ENCODE measurements at places on chromosomes 11 and 22.

DNA sequence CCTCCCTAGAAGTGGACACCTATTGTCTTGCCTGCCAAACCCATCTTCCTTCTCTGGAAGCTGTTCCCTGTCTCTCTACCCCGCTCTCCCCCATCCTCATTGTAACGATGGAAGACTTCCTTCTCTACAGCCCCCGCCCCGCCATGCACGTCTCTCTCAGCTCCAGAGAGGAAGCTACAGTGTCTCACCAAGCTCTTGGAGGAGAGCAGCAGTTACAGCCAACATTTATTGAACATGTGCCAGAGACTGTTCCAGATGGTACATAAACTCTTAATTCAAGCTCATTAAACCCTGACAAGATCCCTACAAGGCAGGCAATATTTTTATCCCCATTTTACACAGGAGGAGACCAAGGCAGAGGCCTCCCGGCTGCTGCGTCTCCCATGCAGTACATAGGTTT lies 15.1 kb downstream of the MCHR1 start:
- no peak for DNase-seq

DNA sequence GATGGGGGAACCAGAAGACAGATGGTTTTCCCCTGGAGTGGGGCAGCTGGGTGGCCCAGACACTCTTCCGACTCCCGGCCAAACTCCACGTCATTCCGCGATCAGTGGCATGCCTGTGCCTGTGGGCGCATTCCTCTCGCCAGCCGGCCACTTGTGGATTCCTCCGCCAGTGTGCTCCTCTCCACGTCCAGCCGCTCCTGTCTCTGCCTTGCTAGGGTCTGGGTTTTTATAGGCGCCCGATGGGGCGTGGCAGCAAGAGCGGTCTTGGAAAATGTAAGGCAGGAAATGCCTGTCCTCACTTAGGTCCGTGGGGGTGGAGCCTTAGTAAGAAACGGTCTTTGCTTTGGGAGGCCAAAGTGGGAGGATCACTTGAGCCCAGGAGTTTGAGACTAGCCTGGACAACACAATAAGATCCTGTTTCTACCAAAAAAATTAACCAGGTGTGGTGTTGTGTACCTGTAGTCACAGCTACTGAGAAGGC lies 81.6 kb upstream of the SEPTIN5 start:
- no peak for DNase-seq

- no peak for DNase-seq
These were observed 380.3 kb downstream of the AASDHPPT start for GRCh38 chr11:106457727-106458126.

- no peak for DNase-seq
These were observed 17.1 kb downstream of the OTOG start for GRCh38 chr11:17563961-17564686.

GRCh38 chr11:57426439-57426928 lies 437 bp downstream of the SLC43A3 start:
- DNase-seq = no peak

DNA sequence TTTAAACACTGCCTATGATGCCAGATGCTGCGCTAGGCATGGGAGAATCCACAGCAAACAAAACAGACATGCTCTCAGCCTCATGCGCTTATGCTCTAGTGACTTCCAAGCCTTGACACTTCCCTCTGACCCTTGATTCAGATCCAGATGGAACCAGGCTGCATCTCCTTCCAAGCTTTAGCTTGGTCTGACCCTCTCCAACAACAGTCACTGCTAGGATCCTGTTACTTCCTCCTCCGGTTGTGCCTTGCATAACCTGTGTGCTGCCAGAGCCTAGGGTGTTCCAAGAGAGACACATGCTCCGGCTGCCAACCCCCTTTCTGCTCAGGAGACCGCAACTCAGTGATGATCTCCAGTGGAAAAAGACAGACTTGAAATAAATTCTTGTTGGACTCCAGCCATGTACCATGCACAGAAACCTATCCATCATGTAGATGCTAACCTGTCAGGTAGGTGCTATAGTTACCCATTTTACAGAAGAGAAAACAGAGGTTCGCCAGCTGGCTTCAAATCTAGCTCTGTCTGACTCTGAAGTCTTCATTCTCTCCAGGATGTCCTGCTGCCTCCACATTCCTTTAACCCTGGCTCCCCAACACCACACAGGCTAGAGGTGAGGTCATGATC lies 136.3 kb upstream of the TEAD1 start:
- DNase-seq = no peak

DNA sequence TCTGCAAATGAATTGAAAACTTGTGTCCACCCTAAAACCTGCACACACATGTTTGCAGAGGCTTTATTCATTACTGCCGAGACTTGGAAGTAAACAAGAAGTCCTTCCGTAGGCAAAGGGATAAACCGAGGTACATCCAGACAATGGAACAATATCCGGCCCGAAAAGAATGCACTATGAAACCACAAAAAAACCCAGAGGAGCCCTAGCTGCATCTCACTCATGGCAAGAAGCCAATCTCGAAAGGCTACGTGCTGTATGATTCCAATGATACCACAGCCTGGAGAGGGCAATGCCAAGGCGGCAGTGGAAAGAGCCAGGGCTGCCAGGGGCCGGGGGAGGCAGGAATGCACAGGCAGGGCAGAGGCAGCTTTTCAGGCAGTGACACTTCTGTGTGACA lies 3.2 kb upstream of the MRPL23 start:
- no peak for DNase-seq

DNA sequence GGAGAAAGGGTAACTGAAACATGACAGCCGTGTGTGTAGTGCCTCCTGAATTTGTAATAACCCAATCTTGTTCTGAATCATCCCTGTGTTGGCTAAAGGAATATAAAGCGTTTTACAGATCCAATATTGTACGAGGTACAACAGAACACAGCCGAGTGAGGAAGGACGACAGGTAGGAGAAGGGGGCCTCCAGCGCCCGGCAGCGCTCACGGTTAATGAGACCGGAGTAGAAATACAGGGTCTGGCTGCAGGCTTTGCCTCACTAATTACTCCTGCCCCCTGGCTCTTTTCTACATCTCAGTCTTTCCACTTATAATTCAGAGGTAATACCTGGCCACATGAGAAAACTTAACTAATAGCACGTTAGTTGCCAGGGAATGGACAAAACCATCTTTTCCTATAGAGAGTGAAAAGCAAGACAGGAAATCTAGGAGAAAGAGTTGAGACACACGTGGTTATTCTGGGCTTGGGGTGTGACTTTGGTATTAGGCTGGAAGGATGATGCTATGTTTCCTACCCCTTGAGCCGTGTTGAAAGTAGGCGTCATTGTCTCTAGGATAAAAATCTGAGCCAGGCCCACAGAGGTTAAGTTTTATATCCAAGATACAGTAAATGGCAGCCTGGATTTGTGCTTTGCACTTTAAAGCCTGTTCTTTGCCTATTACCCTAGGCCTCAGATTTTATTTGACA lies 54.1 kb downstream of the GRIK4 start:
- DNase-seq = no peak

- DNase-seq = no peak
These were observed 11.9 kb upstream of the DDI1 start for GRCh38 chr11:104024572-104024971.

DNA sequence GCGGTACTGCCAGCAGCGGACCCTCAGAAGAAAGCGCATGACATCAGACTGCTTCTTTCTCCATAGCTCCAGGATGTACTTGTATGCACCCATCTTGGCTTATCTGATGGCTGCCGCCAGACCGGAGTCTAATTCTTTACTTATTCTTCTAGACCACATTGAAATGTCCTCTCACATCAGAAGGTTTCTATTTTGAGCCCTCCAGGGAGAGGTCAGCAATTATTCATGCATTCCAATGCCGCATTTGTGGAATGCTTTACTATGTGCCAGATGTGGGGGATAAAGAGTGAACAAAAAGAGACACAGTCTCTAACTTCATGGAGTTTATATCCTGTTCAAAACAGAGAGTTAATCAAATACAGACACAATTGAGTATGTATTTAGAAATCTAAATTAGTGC lies 230.1 kb downstream of the MIAT start:
- no peak for DNase-seq

GRCh38 chr11:60371386-60371785 lies 6.9 kb upstream of the MS4A7 start:
- DNase-seq = no peak

DNA sequence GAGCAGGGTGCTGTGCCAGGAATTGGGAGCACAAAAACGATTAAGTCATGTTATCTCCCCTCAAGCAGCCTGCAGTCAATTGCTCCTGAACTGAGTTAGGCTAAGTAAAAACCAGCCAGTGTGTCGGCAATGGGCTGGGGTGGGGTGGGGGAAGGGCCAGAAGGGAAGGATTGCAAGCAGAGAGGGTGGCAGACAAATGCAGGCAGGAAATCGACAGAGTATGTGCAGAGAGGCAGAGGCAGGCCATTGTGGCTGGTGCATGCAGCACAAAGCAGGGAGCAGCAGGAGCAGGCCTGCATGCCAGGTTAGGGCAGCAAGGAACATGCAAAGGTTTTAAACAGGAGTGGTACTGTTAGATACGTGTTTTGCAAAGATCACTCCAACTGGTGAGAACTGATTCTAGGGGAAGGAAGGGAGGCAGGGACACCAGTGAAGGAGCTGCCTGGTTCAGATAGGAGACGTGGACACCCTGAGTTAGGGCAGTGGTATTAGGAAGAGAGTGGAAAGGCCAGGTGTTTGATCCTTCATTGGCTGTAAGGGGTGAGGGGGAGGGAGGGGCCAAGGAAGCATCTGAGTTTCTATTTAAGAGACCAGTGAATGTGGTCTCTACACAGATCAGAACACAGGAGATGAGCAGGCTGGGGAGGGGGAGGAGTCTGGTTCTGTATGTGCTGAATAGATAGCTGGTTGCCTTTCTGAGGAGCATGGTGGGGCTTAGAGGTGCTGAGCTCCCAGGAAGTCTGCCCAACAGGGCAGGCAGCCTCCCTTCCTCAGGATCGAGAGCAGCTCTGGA lies 70.8 kb upstream of the PHOX2A start:
- no peak for DNase-seq

DNA sequence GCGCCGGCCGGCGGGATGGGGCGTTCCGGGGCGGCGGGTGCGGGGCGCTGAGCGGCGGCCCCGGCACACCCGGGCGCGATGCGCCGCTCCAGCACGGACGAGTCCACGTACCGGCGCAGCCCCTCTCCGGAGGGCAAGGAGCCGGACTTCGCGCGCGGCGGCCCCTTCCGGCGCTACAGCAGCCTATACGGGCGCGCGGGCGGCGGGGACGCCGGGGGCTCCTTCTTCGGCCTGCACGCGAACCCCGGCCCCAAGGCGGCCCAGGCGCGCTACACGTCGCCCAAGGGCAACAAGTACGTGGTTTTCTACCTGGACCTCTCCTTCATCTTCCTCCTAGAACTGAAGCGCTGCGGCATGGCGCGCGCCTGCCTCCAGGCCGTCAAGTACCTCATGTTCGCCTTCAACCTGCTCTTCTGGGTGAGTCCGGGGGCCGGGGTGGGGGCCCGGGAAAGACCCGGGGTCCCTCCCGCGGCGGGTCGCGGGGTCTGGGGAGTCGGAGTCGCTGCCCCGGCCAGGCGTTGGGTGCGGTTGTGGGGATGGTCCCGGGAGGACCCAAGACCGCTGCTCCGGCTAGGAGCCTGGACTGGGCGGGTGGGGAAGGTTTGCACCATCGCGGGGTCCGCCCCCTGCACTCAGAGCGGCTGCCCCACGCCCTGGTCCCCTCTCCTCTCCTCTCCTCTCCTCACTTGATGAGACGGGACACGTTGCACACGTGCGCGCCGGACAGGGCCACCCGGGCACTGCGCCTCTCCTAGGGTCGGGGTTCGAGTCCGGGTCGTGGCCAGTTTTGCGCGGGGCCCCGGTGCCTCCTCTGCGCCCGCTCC lies 7.5 kb downstream of the TSPAN4 start:
- no peak for DNase-seq

- no peak for DNase-seq
These were observed 182.3 kb downstream of the BLID start for GRCh38 chr11:121933694-121934093.

DNA sequence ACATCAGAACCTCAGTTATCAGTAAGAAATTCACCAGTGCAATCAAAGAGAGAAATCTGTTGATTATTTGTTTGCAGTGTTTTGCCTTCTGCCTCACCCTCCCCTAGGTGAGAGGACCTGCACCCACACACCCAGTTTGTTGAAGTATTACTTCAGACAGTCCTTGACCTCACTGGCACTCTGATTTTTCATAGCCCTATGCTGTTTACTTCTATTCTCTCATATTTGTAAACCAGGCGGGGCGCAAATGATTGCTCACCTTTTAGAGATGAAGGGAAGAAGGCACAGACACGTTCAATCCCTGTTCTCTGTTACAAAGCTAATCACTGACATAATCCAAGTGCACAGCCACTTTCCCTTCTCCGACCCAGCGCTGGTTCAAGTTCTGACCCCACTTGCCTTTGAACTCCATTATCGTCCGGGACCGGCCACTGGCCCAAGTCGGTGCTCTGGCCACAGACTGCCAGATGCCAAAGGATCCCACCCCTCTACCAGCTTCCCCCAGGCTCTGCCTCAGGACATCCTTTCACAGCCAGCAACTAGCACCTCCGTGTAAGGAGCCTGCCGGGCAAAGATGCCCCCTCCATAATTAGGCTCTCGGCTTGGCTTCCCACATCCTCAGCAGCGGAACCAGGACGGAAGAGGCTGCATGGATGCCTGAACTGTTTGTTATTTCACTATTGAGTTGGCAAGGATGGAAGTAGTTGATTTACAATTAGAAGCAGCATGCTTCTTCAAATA lies 1.7 kb downstream of the ETS1 start:
- no peak for DNase-seq

DNA sequence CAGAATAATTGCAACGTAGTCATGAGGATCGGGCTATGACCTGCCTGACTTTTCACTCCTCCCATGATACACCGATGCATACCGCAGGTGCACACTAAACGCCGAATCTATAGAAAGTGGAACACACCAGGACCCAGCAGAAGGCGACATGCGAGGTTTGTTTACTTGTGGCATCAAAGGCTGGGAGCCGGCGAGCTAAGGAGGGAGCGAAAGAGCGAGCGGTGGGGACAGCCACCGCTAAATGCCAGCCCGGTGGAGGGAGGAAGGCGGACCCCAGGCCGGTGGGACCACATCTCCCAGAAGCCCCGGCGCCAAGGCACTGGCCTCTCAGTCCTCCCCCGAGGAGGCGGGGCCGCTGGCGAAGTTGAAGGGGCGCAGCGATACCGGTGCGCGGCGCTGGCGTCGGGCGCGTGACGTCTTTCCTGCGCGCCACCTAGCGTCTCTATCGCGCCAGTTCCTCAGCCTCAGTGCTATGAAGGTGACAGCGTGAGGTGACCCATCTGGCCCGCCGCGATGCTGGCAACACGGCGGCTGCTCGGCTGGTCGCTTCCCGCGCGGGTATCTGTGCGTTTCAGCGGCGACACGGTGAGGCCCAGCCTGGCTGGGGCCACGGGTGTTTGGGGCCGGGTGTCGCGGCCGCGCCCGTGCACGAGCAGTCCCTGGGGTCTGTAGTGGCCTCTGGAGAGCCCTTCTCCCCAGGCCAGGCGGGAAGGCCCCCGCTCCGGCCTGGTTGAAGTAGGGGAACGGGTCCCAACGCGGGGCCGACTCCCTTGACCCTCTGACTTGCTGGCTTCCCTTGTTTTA lies at the start of gene NDUFV1:
Gene NDUFV1 (plus strand): TSS at position 445 of the 804 bp plus-strand sequence. CDS start 69 bp downstream, at position 514.
- peak; percentile 95 for DNase-seq

Measured in activated effector memory CD4-positive, alpha-beta T cell treated with Interleukin-2 at 50 U/mL for 16 hours (primary cell).